ENCODE measurements at places on chromosomes 7 and 10.
A peak's percentile ranks its signal among the peaks of the same experiment; 100 is the strongest.

GRCh38 chr7:70347463-70348254 is 749.4 kb downstream of the AUTS2 start:
- no peak for DNase-seq

GRCh38 chr7:50684713-50685075 is 98.0 kb downstream of the GRB10 start:
- DNase-seq, result no peak

DNA sequence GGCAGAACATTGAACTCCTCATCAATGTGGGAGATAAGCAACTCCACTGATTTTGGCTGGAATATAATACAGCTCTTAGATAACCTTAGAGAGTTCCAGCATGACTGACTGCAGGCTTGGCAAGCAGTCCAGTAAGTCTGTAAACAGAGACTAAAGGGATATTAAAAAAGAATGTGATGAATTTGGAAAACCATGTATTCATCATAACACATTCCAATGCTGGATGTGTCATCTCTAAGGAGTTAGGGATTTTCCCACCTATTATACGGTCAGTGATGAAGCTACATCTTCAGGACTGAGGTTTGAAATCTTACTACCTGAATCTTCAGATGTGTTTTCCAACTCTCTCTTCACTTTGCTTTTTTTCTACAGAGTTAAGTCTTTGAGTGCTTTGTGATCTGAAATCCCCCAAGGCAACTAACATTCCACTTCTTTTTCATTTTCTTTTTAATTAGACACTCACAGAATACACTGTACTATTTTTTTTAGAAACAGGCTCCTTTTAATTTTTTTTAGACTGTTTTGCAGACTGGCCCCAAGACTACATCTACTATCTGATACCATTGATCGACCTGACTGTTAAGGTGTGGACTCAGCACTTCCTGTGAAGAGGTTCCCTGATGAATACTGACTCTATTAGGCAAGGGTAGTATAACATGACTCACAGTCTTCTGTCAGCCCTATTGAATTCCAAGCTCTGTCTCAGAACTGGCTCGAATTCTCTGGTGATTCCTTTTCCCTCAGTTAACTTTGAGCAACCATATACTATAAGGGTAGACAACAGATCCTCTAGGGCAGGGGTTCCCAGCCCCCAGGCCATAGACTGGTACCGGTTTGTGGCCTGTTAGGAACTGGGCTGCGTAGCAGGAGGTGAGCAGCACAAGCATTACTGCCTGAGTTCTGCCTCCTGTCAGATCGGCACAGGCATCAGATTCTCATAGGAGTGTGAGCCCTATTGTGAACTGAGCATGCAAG is 678.2 kb downstream of the GRM8 start:
- no peak for DNase-seq

DNA sequence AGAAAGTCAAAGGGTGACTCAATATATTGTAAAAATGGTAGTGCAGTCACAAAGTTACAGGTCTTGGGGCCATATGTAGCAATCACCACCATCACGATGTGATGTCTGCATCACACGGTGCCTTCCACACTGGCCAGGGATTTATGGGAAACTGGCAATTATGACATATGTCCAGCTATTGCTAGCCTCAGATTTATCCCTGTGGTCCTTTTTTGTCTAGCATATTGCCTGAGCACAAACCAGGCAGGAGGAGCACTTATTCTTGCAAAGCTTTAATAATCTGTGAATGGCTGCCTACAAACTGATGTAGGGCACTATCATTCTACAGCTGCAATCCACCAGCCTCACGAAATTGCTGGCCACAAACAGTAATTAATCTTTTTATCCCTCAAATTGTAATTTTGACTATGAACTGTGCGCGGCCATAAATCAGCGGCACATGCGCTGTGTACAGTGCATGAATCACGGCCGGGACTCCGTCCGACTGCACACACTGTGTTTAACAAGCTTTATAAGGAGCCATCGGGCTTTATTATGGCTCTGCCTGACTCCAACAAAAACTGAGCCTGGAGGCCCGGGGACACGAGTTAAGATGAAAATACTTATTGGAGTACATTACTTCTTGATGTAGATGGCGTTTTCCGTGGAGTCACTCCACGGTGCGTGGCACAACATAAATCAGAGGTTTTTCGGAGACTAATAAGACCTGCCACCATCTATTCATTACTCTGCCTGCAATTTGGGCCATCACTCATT is 115.2 kb downstream of the EBF3 start:
- no peak for DNase-seq

DNA sequence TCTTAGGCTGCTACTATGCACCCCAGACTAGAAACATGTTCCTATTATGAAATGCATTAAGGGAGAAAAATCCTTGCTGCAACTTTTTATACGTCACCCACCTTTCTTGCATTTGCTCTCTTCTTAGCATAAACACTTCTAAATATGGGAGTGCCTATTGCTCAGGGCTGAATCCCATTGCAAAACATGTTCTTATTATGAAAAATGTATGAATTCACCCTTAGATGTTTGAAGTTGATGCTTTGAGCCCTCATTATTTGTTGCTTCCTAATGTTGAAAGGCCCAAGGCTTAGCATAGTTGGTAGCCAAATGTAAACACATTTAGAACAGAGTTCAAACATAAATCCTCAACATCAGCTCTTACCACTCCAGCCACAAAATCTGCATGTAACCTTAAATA is 52.8 kb downstream of the BMPER start:
- DNase-seq, result no peak

DNA sequence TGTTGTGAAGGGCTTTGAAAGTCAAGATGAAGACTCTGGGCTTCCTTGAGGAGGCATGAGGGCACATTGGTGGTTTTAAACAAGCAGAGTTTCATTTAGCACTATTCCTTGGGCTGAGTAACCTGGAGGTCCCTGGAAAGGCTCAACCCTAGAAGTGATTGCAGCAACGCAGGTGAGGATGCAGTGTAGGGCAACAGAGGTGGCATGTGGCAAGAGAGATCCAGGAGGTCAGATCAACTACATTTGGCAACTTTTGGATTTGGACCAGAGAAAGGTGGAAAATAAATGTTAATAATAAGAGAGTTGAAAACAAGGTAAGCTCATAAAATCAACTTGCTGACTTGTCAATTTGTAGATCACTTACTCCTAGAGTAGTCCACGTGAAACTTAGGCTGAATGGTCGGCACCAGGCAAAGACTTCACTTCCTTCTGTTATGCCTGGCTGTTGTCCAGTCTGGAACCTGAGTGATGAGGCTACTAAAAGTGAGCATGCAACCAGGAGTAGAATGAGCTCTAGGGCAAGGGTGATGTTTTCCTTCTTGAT is 414.6 kb upstream of the ZMIZ1 start:
- no peak for DNase-seq

DNA sequence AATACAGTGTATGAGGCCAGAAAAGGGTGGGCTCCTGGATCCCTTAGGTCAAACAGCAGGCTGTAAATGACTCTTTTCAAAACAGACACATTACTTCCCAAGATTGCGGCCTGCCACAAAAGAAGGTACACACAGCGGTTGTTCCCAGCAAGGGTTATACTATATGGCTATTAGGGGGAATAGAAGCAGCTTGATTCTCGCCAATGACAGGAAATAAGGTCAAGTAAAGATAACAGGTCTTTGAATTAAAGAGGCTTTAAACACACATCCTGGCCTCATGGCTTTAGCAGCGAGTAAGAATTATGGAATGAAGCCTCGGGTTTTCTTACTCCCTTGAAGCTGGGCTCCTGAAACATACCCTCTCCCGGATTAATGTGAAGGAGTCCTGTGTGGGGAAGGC is 58.3 kb downstream of the CYP26A1 start:
- no peak for DNase-seq

- no peak for DNase-seq
These were observed 17.0 kb upstream of the RALA start for GRCh38 chr7:39606352-39606751.

DNA sequence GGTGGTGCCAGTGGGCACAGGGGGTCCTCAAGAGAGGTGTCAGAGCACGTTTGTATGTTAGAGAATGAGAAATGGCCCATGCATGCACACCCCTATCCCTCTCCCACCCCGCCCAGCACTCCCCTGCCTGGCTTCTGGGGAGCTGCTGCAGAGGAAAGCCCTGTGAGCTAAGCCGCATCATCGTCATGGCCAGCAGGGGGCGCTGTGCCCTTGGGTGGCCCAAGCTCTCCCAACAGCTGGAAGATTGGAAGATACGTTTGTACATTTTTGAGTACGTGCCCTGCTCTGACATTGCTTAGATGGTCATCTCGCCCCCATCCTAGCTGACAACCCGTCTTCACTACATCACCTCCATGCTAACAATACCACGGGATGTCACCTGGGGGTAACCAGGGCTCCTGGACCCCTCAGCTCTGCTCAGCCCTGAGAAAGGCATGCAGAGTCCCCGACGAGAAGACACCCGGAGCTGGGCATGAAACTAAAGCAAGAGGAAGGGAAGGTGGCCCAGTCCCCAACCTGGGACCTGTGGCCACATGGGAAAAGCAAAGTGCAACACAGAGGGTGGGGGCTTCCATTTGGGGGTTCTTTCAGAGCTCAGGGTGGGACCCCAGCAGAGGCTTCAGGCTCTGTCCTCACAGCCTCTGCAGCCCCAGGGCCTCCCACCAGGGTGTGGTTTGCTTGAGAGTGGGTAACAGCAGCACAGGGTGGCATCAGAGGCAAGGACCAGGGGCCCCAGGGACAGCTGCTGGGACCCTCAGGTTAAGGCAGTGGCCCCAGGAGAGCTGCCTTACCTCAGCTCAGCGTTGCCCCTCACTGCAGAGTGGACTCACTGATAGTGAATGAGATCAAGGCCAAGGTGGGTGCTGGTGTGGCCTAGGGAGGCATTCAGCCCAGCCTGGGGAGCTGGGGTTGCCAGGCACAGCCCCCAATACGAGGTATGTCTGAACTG is 136.6 kb downstream of the PTPN20 start:
- DNase-seq, result peak; percentile 80

Measured in stimulated activated CD4-positive, alpha-beta T cell treated with anti-CD3 and anti-CD28 coated beads, Interleukin-4, amount 100 ng/mL, for 24 hours (primary cell).